ENCODE measurements at places on chromosomes 11 and 22.
A peak's percentile ranks its signal among the peaks of the same experiment; 100 is the strongest.

DNA sequence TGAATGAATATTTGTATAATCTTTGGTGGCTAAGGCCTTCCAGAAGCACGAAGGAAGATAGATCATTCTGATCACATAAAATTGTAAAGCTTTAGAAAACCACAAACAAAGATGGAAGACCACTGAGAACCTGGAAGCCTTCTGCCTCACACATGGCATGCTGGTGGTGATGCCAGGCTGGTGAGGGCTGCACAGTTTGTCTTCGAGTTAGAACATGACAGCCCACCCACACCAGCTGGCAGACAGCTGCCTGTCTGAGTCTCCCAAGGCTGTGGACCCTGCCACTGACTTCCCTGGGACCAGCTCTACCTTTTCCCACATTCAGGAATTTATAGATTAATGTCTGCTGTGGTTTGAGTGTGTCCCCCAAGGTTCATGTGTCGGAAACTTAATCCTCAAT, 48.8 kb upstream of the B3GAT1 start:
- no peak for DNase-seq

- DNase-seq: no peak
Measured at GRCh38 chr11:60345489-60345888, 18.4 kb downstream of the MS4A6E start.

DNA sequence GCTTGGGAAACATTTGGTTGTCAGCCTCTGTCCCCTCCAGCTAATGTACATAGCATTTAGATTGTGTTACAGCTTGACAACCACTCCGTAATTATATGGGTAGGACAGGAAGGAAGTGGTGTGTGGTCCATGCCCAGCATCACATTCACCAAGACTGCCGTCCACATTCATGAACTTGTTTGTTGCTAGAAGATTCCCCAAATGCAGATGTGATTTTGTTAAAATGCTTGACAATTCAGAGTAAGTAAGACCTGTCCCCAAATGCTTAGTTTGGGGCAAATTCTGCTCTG, 1482.7 kb downstream of the TBC1D22A start:
- no peak for DNase-seq

- DNase-seq: no peak
Measured at GRCh38 chr11:116702772-116703385, 69.9 kb downstream of the BUD13 start.

DNA sequence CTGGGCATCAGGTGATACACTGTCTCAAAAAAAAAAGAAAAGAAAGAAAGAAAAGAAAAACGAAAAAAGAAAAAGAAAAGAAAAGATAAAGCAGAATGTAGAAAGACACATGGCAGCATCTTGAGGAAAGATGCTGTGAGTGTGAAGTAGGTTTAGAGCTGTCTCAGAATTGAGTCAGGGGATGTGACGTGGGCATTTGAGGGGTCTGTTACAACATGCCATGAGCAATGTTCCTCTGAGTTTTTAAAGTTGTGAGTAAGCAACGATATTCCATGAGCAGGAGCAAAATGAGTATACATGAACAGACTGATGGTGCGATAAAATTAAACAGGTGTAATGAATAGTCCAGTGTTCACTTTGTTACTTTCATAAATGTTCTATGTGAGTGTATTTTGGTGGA, 11.3 kb upstream of the QSER1 start:
- DNase-seq: peak; percentile 45

GRCh38 chr22:24504956-24505736, 10.0 kb downstream of the UPB1 start:
- peak; percentile 45 for DNase-seq

GRCh38 chr11:47414685-47415070, 6.3 kb downstream of the SLC39A13 start:
- DNase-seq: no peak

DNA sequence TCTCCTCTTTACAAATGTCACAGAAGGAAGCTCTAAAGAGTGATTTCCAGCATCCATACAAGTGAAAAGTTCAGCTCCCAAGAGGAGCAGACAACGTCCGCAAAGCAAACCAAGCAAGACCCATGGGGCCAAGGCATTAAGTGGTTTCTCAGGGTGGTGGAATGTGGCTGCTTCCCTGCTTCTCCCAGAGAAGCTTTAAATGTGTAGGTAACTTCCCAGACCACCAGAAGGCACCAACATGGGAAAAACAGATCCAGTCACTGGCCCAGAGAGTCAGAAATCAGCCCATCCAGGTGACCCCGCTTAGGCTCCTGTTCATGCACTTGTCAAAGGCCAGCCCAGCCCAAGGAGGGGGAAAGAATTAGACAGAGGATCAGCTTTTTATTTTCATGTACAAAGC, 13.3 kb upstream of the PHF21A start:
- peak; percentile 8 for DNase-seq

All from cardiac fibroblast (primary cell).